HuH-7 (cell line): ENCODE measurements at places on chromosomes 16 and 17.
A peak's percentile ranks its signal among the peaks of the same experiment; 100 is the strongest.

GRCh38 chr17:36740157-36740556, 138.8 kb downstream of the MRM1 start:
- no peak for DNase-seq

DNA sequence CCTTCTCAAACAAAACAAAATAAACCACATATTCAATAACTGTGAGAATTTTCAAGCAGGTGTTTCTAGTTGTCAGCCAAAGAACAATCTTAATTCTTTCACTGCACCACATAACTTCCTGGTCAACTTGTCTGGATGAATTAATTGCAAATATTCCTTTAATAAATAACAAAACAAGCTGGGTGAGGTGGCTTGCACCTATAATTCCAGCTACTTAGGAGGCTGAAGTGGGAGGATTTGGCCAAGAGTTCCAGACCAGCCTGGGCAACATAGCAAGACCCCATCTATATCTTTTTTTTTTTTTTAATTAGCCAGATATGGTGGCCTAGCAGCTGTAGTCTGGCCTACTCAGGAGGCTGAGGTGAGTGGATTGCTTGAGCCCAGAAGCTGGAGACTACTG, 17.0 kb upstream of the PPM1D start:
- no peak for DNase-seq

- DNase-seq = no peak
These were observed 93.7 kb upstream of the TMEM97 start for GRCh38 chr17:28225271-28225670.

- no peak for DNase-seq
These were observed 118.9 kb upstream of the PIRT start for GRCh38 chr17:10956821-10957220.

GRCh38 chr17:21376081-21376758, at the start of gene KCNJ12:
Gene KCNJ12, plus strand, starts transcription at chr17:21376357. Its CDS starts 38,986 bp downstream, at chr17:21415343.
- no peak for DNase-seq

- DNase-seq = no peak
These were observed 52.3 kb downstream of the TNRC6C start for GRCh38 chr17:78010759-78011158.

GRCh38 chr16:68382296-68382718, 66.0 kb downstream of the SMPD3 start:
- DNase-seq = peak; percentile 85

GRCh38 chr17:57595947-57596695, 149.0 kb downstream of the CCDC182 start:
- no peak for DNase-seq

DNA sequence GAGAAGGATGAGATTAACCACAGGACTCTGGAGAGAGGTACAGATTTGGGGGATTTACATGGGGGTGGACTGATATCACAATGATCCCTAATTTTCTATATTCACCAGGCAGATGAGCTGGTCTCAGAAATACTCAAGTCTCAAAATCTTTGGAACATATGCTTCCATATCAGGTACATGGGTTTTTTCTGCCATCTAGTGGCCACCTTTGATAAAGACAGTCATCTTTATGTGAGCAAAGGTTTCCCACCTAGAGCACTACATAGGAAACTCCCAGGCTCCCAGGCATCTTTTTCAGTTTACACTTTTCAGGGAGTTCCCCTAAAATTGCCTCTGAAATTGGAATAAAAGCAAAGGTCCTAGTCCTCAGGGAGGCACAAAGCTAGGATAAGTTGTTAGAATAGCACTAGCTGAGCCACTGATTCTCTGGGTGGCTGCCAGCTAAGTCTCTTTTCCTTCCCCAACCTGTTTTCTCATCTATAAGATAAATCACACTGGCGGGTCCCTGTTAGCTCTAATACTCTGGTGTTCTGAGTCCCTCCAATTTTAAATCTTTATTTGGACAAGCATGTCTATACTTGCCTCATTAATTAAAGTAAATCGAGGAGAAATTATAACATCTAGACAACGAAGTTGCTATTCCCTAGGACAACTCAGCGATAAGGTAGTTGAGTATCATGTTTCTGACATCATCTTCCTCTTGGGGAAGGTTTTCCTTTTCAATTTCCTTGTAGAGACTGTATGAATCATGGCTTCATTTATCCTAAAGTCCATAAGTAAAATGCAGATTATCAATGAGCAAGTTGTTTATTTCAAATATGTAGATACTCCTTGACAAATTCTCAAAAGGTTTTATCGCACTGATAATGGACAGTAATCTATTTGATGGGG, 19.0 kb upstream of the MON1B start:
- peak; percentile 28 for DNase-seq

- no peak for DNase-seq
These were observed 330.3 kb upstream of the XYLT1 start for GRCh38 chr16:17801068-17801467.

- no peak for DNase-seq
These were observed 21.2 kb downstream of the SAP30BP start for GRCh38 chr17:75688209-75688825.

GRCh38 chr17:65013613-65014391, 42.7 kb downstream of the GNA13 start:
- no peak for DNase-seq

DNA sequence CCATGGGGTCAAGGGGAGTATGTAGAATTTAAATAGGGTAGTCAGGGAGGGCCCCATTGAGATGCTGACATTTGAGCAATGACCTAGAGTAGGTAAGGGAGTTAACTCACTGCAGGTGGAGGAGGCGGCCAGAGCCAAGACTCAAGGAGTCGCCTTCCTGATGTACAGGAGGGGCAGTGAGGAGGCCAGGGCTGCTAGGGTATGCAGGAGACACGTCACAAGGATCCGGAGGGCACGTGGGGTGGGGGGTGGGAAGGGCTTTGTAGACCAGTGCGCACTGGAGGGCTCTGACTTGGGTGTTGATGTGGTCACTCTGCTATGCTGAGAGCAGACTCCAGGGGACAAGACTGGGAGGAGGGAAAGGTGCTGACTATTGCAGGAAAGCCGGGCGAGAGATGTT, 37.5 kb downstream of the SPECC1 start:
- DNase-seq = no peak

DNA sequence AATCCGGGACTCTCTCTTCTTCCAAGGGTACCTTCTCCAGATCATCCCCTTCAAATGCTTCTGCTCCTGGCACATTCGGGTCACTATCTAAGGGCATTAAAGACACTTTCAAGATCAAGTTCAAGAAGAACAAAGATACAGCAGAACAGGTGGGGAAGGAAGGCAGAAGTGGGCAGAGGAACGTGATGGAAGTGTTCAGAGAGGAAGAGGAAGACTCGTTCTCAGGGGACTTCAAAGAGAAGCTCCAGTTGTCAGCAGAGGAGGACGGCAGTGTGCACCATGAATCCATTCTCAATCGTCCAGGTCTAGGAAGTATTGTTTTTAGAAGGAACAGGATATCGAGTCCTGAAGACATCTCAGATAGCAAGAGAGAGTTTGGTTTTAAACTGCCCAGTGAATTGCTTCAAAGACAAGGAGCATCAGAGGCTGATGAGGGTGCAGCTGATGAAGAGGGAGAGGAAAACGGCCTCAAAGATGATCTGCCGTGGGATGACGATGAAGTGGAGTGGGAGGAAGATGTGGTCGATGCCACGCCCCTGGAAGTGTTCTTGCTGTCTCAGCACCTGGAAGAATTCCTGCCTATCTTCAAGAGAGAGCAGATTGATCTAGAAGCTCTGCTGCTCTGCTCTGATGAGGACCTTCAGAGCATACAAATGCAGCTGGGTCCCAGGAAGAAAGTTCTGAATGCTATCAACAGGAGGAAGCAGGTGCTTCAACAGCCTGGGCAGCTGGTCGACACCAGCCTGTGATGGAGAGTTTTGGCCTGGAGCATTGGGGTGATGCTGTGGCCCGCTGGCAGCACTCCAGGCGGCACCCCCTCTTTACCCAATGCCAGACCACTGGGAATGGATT, 16.8 kb downstream of the ANKS4B start:
- no peak for DNase-seq

GRCh38 chr17:1878419-1879121, 48.8 kb downstream of the RPA1 start:
- DNase-seq = no peak

DNA sequence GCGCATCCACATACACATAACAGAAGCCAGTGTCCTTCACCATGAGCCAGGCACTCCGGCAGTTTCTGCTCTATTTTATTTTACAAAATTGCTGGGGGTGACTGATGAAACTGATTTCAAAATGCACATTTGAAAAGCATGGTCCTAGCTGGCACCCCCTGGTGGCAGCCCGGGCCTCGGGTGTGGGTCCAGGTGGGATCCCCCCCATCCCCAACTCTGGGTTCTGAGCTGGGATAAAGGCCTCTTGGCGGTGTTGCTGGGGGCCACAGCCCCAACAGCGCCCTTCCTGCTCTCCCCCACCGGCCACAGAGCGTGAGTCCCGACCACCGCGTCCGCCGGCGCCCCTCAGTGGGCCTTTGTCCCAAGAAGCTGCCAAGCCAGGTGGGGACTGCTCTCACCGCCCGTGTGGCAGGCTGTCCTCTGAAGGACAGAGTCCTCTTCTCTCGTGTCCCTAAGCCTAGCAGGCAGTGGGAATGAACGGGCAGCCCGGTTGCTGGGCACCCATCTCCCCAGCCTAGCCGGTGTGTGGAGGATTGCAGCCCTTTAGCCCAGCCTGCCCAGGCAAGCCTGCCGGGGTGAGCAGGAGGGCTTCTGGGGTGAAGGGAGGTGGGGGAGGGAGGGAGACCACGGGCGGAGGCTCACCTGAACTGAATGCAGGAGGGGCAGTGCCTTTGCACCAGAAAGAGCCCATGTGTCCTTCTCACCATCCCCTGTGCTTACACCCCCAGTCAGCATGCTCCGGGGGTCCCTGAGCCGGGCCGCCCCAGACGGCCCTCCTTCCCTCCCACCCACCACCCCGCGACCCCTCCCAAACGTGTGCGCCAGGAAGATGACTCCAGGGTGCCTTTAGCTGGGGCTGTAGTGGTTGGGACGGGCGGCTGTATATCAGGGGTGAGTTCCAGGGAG, 898 bp downstream of the SNAI3 start:
- peak; percentile 87 for DNase-seq

GRCh38 chr17:80760511-80760911, 215.9 kb downstream of the RPTOR start:
- no peak for DNase-seq

DNA sequence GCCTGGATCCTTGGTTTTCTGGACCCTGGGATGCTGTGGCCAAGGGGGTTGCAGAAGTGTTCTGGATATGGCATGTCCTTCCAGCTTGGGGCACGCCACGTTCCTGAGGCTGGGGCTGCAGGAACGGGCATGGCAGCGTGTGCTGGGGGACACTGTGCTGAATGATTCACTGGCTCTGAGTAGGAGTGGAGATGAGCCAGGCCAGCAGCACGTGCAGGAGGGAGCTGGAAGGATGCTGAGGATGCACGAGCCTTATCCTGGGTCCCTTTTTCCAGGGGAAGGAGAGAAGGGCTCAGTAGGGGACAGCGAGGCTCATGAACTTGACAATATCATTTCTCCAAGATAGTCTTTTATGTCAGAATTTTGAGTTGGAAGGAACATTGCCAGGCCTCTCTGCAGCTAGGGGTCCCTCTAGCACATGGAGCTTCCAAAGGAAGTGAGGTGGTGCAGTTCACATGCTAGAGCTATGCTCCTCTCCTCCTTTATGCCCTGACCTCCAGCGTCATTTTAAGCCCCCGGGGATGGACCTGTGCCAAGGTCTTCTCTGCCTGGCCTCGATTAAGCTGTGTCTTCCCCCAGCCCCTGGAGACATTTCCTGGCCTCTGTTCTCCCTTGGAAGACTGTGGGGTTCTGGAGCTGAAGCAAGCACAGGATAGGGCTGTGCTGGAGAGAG, 125.9 kb downstream of the OR1D5 start:
- DNase-seq = no peak

DNA sequence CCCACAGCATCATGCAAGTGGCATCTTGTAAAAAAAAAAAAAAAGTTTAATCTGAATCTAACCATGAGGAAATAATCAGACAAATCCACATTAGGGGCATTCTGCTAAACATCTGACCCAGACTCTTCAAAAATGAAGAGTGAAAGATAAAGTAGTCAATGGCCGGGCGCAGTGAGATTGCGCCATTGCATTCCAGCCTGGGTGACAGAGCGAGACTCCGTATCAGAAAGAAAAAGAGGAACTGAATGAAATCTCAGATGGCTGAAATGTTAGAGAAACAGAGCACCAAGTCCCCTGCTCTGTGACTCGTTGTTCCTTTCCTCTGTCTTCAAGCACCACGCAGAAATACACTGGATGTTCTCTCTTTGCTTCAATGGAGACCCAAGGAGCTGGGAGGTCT, 12.7 kb upstream of the RNF135 start:
- DNase-seq = no peak

DNA sequence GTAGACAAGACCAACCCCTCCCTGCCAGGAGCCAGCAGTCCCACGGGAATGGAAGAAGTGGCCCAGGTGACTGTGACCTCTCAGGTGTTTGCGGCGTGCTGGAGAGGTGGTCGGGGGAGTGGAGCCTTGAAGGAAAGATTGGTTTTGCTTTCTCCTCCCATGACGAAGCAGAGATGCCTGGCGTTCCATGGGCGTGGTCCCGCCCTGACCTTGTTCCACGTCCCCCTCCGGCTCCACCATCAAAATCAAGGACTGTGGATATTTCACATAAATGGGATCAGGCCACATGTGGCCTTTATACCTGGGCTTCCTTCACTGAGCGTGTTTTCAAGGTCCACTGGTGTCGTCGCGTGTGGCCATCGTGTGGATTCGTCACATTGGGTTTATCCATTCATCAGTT, 270.6 kb upstream of the TNRC6C start:
- no peak for DNase-seq

DNA sequence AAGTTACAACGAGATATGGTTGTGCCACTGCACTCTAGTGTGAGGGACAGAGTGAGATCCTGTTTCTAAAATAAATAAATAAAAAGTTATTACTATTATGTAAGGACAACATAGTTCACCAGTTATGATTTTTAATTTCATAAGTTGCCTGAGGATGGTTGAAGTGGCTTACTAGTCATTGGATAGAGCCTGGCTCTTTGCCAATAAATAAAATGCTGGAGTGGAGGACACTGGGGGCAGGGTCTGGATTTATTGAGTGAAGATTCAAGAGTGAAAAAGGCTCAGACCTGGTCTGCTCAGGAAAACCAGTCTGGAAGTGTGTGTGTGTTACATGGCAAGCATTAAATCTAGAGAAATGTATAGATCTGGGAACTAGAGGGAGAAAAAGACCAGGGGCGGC, 2.1 kb downstream of the STARD3 start:
- DNase-seq = no peak

GRCh38 chr16:10862438-10862837, 14.6 kb upstream of the CIITA start:
- no peak for DNase-seq

GRCh38 chr16:57482845-57483545, 3.3 kb downstream of the DOK4 start:
- DNase-seq = no peak

DNA sequence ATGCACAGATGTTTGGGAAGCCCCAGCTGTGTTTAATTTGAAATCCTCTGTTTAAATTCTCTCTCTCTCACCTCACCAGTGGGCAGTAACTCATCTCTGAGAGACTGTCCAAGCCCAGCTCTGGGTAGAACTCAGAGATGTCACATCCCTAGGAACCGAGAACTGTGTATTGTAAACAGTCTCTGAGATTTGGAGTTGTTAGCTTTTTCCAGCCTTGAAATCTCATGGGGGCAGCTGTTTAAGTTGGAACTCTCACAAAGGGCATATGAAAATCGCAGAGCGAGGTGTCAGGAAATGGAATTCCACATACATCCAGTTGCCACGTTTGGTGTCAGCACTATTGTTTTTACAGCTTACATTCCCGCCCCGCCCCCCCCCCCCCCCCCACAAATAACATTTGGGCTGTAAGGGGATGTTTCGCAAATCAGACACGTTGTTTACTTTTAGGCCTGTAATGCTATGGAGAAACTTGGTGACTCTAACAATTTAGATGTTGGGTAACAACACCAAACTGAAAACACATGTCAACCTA, 34.3 kb downstream of the VPS35L start:
- no peak for DNase-seq

GRCh38 chr17:59714255-59714654, 6.8 kb downstream of the VMP1 start:
- DNase-seq = no peak
